Left lobe of liver (tissue), 2 donors: ENCODE measurements at places on chromosomes 4 and X.

- no peak for DNase-seq
Measured at GRCh38 chrX:81411517-81411916, 209.6 kb downstream of the SH3BGRL start.

GRCh38 chrX:41684138-41684537 is 4.6 kb upstream of the GPR34 start:
- DNase-seq: peak; percentile 51

DNA sequence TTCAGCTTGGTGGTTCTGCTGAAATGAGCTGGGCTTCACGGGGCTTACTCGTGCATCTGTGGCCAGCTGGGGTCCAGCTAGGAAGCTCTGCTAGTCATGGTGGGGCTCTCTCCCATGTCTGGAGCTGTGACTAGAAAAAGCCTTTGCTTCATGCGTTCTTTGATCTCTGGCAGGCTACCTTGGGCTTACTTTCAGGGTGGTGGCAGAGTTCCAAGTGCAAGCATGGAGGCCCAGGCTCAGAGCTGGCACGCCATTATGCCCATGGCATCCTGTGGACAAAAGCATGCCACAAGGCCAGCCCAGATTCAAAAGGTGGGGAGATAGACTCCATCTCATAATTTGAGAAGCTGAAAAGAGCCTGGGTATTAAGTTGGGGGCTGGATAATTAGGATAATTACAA is 55.4 kb upstream of the GBA3 start:
- peak; percentile 72 for DNase-seq

DNA sequence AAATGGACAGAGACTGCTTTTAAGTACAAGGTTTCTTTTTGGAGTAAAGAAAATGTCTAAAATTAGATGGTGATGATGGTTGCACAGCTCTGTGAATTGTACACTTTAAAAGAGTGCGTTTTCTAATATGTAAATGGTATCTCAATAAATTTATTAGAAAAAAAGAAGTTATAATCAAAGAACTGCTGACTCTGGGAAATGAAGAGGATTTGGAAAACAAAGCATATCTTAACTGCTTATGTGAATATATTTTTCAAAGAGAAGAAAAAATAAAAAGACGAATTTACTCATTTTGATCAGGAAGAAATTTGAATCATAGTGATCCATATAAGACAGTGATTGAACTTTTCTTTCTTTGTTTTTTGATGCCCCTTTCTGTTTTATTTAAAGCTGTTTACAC is 45.9 kb upstream of the FSTL5 start:
- no peak for DNase-seq

DNA sequence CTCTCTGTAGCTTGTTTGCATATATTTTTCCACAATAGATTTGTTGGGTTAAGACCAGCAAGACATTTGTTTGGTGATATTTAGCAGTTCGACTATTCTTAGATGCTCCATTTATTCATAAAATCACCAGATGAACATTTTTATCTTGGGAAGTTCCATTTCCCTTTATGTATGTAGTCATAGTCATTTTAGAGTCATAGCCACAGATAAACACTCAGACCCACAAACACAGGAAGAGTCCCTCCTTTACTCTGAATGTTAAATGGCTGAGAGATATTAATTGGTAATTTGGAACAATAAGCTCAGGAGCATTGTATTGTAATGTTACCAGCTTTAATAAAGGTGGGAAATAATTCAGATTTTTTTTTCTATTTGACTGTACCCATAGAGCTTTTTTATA is 1608.7 kb downstream of the STIM2 start:
- no peak for DNase-seq

- DNase-seq: no peak
Measured at GRCh38 chrX:117711782-117712181, 404.8 kb downstream of the KLHL13 start.

DNA sequence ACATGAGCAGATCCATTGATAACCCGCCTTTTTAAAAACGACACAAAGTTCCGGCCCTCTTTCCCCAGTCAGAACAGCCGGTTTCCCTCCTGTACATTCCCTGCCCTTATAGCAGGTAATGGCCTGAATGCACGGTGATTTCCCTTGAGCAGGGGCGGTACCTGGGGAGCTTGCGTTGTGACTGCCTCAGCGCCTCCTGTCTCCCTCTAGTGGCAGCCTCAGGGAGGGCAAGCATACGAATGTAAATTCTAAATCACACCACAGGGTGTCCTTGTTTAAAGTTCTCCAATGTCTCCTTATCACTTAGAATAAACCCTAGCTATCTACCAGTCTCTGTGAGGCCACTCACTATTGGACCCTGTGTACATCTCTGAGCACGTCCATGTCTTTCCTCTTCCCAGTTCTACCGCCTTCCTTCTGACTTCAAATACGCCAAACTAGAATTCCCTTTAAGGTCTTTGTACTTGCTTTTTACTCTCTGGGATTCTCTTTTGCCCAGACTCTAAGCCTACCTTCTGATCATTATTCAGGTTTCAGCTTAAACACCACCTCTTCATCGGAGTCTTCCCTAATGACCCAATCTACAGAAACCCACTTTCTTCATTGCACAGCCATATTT is 18.4 kb upstream of the LDB2 start:
- DNase-seq: peak; percentile 78

GRCh38 chrX:920234-920799 is 289.7 kb downstream of the SHOX start:
- peak; percentile 41 for DNase-seq

GRCh38 chrX:150546711-150547153 is 21.7 kb upstream of the MTM1 start:
- DNase-seq: peak; percentile 71

DNA sequence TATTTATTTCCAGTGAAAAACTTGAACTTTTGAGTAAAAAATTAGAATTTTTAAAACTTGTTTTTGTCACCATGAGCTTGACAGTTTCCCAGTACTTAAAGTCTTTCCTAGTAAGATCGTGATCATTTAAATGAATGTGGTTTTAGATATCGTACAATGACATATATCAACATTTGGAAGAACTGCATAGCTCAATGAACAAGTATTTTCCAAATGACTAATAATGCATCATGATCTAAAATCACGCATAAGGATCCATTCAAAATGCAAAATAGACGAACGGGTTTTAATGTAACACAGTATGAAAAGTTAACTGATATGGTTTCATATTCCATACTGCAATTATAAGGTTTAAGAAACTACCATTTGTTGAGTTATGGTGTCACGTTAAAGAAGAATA is 4.1 kb upstream of the NDNF start:
- no peak for DNase-seq

GRCh38 chrX:134461437-134461836 is 1.5 kb downstream of the HPRT1 start:
- no peak for DNase-seq

- DNase-seq: no peak
Measured at GRCh38 chrX:97597954-97598353, 714.2 kb downstream of the RPA4 start.

DNA sequence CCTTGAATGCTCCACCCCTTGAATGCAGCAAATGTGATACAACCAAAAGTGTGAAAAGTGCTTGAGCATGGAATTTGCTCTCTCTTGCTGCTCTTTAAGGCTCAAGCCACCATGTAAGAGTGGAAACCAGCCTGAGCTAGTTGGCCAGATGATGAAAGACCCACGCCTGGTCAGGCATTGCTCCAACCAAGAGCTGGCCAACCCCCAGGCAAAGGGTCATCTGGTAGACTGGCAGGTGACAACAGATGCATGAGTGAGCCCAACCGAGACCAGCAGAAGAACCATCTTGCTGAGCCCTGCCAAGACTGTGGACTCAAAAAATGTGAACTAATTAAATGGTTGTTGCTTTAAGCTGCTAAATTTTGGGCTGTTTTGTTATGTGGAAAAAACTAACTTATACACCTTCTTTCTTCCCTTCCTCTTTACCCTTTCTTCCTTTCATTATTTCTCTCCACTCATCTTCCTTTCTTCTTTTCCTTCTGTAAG is 32.7 kb downstream of the ADGRG2 start:
- peak; percentile 63 for DNase-seq

GRCh38 chrX:129769467-129770154 is 10.1 kb upstream of the SASH3 start:
- no peak for DNase-seq

DNA sequence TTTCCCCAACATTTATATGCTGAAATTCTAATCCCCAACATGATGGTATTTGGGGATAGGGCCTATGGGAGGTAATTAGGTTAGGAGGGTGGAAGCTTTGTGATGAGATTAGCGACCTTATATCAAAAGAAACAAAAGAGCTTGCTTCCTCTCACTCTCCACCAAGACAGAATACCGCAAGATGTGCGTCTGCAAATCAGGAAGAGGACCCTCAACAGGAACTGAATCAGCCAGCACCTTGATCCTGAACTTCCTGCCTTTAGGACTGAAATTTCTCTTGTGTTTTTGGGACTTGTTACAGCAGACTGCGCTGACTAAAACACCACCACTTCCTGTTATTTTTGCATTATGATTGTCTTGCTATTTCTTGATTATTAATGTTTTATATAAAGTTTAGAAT is 1889.4 kb downstream of the C4orf33 start:
- DNase-seq: no peak

- DNase-seq: no peak
Measured at GRCh38 chr4:81453024-81453423, 18.7 kb downstream of the RASGEF1B start.

DNA sequence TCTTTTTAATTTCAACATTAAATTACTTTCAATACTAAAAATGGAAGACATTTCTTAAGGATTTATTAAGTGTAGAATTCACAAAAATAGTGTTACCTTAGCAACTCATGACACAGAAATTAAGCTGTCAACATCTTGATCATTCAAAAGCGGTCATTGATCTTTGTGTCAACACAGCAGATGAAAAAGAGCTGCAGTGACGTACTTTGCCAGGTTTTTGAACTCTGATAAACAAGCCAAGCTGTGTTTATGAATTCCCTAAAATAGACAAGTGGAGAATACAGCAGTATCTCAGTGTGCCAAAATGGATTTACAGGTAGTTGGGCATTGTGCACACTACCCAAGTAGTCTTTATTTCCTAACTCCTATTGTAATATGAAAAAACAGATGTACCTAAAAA is 1141.8 kb upstream of the PCDH7 start:
- DNase-seq: no peak
